ENCODE measurements at places on chromosomes 1 and 21. TPM values are rescaled to one million over a fixed set of nuclear protein-coding genes. Genes with fewer than 3 reads are reported as not detected.

The MROH9 gene
- total RNA-seq, result not detected

The VWA5B1 gene
- not detected for total RNA-seq

The TNFRSF4 gene
- 0.80 TPM for total RNA-seq

- no peak for DNase-seq
Measured at GRCh38 chr1:40610156-40610555, 55.3 kb downstream of the RIMS3 start.

DNA sequence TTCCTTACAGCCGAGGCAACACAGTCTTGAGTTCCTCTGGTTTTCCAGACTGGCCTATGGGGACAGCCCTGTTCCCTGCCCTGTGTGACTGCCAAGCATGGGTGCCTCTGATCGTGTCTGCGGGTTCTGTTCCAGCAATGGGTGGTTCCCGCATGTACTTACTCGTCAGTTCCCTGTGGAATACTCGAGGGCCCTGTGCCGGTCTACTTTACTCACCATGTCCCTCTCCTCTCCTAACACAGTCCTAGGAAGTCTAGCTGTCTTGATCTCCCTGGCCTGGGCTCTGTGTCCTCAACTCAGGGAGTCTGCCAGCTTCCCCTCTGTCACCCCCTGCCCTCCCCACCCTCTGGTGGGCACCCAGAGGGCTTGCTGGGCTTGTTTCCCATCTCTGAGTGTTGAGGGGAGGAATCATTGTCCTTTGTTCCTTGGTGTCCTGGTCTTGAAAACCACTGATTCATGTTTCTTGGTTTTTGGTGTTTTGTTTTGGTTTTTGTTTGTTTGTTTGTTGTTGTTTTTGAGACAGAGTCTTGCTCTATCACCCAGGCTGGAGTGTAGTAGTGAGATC is 36.0 kb downstream of the TRAPPC10 start:
- no peak for DNase-seq

Measured in endothelial cell (in vitro differentiated cells).